ENCODE measurements at places on chromosomes 1 and 21.

- no peak for DNase-seq
Observed at GRCh38 chr1:22547818-22548462, 15.3 kb upstream of the EPHA8 start.

- DNase-seq: no peak
Observed at GRCh38 chr1:244242446-244242845, 191.4 kb downstream of the ZBTB18 start.

DNA sequence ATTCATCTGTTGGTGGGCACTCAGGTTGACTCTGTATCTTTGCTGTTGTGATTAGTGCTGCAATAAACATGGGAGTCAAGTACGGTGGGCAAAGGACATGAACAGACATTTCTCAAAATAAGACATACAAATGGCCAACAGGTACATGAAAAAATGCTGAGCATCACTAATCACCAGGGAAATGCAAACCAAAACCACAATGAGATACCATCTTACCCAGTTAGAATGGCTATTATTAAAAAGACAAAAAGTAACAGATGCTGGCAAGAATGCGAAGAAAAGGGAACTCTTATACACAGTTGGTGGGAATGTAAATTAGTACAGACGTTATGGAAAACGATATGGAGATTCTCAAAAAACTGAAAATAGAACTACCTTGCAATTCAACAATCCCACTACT lies 98.9 kb downstream of the TMEM53 start:
- DNase-seq: no peak

GRCh38 chr1:88888750-88889149 lies 2.6 kb downstream of the GTF2B start:
- DNase-seq: no peak

- no peak for DNase-seq
Observed at GRCh38 chr1:201350884-201351283, 26.6 kb downstream of the TNNT2 start.

DNA sequence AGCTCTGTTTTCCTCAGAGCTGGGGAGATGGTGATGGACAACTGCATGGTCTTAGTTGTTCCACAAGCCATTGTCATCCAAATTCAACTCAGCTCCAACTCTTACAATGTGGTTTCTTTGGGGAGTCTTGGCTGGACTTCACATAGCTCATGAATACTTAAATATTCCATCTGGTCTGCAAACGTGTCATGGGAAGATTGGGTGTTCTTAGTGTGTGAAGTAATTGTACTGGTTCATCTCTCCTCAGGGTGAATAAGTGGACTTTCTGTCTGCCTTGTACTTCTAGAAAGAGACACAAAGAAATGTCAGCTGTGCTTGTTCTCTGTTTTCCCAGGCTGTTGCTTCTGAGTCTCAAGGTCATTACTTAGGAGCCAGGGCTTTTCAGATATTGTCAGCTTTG lies 106.6 kb downstream of the VPS13D start:
- no peak for DNase-seq

GRCh38 chr1:63274979-63275378 lies 47.4 kb upstream of the FOXD3 start:
- no peak for DNase-seq

- no peak for DNase-seq
Observed at GRCh38 chr1:58933599-58933926, 149.7 kb upstream of the JUN start.

DNA sequence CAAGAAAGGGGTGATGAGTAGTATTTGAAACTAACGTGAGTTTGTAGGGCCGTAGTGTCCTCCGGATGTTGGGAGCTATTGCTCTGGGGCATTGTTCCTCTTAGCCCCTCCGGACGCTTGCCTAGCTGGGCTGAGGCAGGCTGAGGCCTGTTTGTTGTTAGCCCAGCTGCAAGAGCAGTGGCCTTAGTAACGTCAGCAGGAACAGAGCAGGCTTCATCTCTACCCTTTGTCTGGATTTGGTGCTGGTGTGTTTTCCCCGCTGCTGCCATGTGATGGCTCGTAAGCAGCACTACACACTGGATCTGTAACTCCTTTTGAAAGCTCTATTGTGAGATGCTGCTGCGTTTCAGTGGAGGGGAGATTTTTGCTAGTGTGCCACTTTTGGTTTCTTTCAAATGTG lies 57.6 kb downstream of the DNM3 start:
- peak; percentile 5 for DNase-seq

DNA sequence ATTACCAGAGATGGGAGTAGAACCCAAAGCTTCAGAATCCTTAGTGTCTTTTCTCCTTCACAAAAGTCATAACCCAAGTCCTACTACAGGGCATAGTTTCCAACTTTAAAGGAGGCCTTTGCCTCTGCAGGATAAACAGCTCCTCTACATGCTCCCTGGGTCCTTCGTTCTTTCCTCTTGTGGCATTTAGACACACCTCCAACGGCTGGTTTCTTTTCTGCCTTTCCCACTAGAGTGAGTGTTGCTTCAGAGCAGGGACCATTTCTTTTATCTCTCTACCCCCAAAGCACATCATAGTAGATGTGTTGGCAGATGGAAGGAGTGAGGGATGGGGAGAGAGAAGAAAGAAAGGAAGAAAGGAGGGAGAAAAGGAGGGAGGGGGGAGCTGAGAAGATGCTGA lies 144.7 kb upstream of the SPATA6 start:
- no peak for DNase-seq

- peak; percentile 68 for DNase-seq
Observed at GRCh38 chr1:205575294-205575885, 56.4 kb downstream of the ELK4 start.

DNA sequence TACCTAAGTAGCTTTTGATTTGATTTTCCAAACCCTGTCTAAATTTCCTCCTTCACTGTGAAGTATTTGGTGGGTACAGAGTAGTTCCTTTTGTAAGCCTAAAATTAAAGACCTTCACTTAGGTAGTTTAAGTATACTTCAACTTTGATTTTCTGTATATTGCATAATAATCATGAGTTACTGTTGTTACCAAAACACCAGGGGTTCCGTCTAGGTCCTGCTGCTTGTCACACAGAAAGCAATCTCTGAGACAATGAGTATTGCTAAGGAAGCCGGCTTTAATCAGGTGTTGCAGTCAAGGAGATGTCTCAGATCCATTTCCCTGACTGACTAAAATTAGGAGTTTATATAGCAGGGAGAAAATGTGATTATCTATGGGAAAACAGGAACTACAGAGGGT lies 15.3 kb downstream of the RPS6KC1 start:
- DNase-seq: no peak

- DNase-seq: no peak
Observed at GRCh38 chr1:182215764-182216163, 154.3 kb upstream of the ZNF648 start.

GRCh38 chr1:98763488-98764150 lies 102.1 kb downstream of the SNX7 start:
- no peak for DNase-seq

- no peak for DNase-seq
Observed at GRCh38 chr1:201531551-201532425, 7.1 kb upstream of the NAV1 start.

DNA sequence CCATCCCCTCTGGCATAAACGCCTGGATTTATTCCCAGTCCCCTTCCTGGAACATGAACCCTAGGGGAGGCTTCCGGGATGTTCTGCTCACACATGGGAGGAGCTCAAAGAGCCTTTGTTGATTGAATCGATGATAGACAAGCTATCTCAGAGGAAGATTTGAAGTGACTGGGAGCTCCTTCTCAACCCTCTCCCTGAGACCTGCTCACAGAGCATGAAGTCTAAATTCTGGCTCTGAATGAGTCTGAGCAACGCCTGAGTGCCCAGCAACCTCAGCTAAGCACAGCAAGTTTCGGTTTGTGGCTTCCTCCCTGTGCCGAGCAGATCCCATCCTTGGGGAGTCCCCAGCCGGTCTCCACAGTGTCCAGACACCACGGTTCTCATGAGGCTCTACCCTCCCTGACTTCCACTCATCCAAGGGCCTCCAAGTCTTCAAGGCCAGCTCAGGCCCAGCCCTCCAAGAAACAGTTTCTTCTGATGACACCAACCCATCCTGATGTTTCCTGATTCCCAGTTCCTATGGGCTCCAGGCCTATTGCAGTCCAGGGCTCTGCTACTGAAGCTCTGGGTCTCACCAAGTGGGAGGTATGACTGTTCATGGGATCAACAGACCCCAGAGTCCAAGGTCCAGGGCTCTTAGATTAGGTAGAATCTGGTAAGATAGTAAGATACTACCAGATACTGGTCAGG lies 190.8 kb downstream of the DYRK1A start:
- peak; percentile 94 for DNase-seq

- no peak for DNase-seq
Observed at GRCh38 chr1:206748348-206749030, 22.1 kb upstream of the IL19 start.

DNA sequence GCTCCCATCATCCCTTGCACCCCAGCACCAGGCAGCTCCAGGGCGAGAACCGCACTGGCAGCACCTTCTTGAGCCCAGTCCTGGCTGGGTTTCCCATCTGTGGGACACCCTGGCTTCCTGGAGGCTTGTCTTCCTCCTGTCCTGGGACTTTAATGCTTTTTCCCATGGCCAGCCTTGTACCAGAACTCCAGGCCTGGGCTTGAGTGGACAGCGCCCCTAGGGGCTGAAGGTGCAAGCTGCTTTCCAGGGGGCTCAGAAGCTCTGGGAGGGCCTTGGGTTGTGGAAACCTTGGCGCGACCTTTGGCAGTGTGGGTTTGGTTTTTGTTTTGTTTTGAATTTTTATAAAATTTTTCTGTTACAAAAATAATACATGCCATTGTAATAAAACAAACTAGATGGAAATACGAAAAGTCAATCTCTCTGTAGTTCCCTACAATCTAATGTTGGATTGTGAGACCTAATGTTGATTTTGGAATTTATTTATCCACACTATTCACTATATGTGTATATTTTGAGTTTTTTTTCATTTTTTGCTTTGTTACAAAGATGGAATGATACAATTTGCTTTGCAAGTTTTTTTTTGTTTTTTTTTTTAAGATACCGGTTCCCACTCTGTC lies 33.8 kb upstream of the RPL11 start:
- peak; percentile 40 for DNase-seq

DNA sequence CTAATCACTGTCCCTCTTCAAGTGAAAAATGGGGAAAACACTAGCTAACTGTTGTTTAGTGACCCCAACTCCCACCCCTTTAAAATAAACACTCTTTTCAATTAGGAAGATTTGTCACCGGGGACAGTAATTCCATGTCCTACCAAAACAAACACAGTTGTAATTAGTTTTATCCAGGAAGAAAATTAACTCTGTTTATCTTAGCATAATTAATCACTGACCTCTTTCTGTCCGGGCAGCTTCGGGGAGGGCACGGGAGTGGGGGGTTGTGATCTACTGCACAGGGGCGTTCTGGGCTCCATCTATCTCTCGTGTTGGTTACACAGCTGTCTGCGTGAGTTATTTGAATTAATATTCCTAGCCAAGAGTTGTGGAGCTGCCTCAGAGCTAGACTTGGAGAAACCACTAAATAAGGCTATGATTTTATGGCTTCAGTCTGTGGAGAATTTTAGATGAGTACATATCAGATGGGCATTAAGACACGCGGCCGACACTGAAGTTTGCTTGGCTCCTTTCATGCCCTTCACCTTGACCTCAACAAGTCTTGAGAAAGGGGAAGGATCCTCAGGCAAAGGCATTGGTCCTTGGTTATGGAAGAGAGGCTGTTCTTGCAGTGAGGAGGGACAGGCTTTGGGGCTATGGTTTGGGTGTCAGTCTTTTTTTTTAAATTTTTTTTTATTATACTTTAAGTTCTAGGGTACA lies 102.0 kb upstream of the TRABD2B start:
- DNase-seq: no peak

- no peak for DNase-seq
Observed at GRCh38 chr1:224399887-224400286, 34.7 kb downstream of the WDR26 start.

- no peak for DNase-seq
Observed at GRCh38 chr1:202074985-202075384, 47.7 kb upstream of the GPR37L1 start.

GRCh38 chr21:38798481-38798882 lies 7.2 kb upstream of the ETS2 start:
- peak; percentile 94 for DNase-seq

DNA sequence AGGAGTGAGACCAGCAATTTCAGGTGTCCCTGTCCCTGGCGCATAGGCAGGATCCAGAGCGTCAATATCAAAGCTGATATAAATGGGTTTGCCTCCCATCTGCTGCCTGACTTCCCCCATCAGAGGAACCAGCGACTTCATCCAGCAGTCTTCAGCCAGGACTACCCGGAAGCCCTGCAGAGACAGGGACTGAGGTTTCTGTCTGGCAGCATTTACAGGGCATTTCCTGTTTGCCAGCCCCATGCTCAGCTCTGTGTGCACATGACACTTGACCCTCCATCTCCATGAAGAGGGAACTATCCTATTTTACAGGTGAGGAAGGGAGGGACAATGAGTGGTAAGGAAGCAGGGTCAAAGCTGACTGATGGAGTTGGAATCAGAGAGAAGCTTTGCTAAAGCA lies 7.2 kb downstream of the AGMAT start:
- DNase-seq: peak; percentile 36

- DNase-seq: peak; percentile 7
Observed at GRCh38 chr1:116203181-116203723, 92.1 kb downstream of the MAB21L3 start.

GRCh38 chr1:241401156-241401555 lies 44.2 kb upstream of the RGS7 start:
- DNase-seq: peak; percentile 18

GRCh38 chr1:76465030-76465429 lies 390.5 kb downstream of the ST6GALNAC3 start:
- peak; percentile 83 for DNase-seq

DNA sequence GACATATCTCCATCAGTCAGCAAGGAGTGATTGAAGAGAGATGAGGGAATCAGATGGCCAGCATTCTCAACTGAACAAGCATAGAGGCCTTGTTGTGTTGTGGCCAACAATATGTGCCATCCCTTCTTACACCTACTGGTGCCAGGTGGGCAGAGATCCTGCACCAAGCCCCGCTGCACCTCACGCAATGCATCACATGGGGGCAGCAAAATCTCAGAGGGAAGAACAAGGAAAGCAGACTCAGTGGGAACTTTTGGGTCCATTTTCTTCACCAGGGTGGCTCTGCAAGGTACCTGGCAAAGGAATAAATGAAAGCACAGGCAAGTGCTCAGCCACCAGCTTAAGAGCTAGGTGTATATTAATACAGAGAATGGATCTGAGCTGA lies 33.2 kb downstream of the HSD3B2 start:
- DNase-seq: no peak

- DNase-seq: no peak
Observed at GRCh38 chr21:39097335-39097861, 85.9 kb downstream of the PSMG1 start.

DNA sequence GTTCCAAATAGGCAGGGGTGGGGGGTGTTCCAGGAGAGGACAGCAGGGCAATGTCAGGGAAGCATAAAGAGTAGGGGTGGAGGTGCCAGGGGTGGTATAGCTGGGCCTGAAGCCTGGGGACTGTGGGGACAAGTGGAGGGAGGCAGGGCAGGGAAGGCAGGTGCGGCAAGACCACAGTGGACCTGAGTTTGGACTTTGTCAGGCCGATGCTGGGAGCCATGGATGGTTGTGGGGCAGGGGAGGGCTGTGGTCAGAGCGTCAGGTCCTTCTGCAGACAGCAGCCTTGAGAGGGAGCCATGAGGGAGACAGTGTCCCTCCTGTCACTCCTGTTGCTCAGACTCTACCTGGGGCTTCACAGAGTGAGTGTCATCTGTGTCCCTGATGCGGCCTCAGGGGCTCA lies 320.3 kb downstream of the PTPRU start:
- DNase-seq: no peak
